ENCODE measurements at places on chromosomes 2 and 18. TPM values are rescaled to one million over a fixed set of nuclear protein-coding genes. Genes with fewer than 3 reads are reported as not detected.

The PSMA8 gene
- not detected for total RNA-seq

The TSGA10 gene
- total RNA-seq, result 2.5 TPM

The ALPG gene
- not detected for total RNA-seq

The OBSL1 gene
- total RNA-seq, result 84.6 TPM

The TRIM43 gene
- total RNA-seq, result not detected

The SNTG2 gene
- not detected for total RNA-seq

The RFTN2 gene
- total RNA-seq, result 9.0 TPM

The RGPD4 gene
- total RNA-seq, result not detected

The MOGAT1 gene
- total RNA-seq, result not detected

The SH3YL1 gene
- total RNA-seq, result 33.5 TPM

The CNTNAP5 gene
- not detected for total RNA-seq

The ASPRV1 gene
- total RNA-seq, result 0.12 TPM

The ZNF892 gene
- total RNA-seq, result 2.3 TPM

The CDH20 gene
- total RNA-seq, result not detected

The LOXHD1 gene
- not detected for total RNA-seq

The DSG1 gene
- not detected for total RNA-seq

The ERFE gene
- total RNA-seq, result 0.82 TPM
